Endothelial cell (in vitro differentiated cells): ENCODE measurements at places on chromosomes 2 and 18. TPM values are rescaled to one million over a fixed set of nuclear protein-coding genes. Genes with fewer than 3 reads are reported as not detected.

DNA sequence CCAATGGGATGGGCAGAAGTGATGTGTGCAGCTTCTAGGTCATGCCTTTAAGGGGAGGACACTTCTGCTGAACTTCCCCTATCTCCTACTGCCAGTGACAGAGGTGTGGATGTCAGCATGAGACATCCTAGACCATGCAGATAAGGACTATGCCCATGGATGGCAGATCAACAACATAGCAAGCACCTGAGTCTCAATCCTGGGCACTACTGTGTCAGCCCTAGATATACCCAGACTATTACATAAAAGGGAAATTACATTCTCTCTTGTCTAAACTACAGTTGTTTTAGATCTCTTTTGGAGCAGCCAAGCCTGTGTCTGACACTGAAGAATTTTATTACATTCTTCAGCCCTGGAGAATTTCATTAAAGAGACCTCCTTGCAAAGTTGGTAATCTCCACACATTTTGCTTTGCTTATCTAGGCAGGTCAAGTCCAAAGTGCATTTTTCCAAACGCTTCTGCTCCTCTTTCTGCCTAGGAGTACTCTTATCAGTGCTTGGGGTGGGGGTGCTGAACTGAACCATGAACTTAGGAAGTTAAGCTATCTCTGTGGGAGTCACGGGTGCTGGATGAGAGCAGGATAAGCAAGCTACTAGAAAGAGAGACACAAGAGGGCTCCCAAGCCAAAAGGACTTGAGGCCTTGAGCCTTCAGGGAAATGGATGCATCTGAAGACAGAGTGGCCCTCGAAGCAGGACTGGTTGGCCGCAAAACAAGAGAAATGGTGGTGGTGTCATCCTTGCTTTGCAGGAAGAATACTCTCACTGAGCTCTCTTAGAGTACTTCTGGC is 95.2 kb upstream of the SPRED2 start:
- no peak overlapping the region for H3K4me3 ChIP-seq
- H3K27me3 ChIP-seq, result no peaks in the 10 kb centered on the region
- no peak overlapping the region for H3K27ac ChIP-seq
- H3K36me3 ChIP-seq, result no peaks in the 10 kb centered on the region
- no peak for DNase-seq
- H3K4me1 ChIP-seq, result peaks cover 2% of the 10 kb centered on the region

- H3K4me1 ChIP-seq, result no peaks in the 10 kb centered on the region
- no peak for DNase-seq
- H3K27me3 ChIP-seq, result peaks cover 2% of the 10 kb centered on the region
- no peaks in the 10 kb centered on the region for H3K36me3 ChIP-seq
- H3K27ac ChIP-seq, result no peak overlapping the region
Observed at GRCh38 chr18:28019425-28020108, 157.4 kb downstream of the CDH2 start.

DNA sequence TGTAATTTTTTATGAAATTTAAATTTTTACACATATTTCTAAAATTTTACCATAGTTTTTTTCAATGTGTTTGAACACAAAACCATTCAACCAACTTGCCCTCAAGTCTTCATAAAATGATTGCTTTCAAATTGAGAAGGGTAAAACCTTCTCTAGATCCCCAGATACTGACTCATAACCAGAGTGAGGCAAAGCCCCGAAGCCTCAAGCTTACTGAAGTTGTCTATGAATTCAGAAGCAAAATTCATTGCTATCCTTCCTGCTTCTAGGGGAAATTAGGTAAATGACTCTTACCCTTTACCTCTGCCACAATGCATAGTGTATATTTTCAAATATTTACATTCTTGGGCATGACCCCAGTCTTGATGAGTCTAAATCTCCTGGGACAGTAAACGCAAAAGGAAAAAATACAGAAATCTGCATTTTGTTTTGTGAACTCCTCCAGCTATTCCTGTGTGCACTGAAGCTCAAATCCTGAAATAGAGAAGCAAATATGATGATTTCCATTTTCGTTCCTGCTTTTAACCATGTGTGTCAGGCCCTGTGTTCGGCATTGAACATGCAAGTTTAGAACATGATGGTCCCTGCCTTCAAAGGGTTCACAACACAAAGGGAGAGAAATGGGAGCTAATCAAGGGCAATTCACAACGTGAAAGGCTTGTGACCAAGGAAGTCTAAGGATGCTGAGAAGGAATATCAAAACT is 246.3 kb downstream of the SUCLG1 start:
- H3K27me3 ChIP-seq, result peaks cover 3% of the 10 kb centered on the region
- no peaks in the 10 kb centered on the region for H3K36me3 ChIP-seq
- H3K4me1 ChIP-seq, result peaks cover 4% of the 10 kb centered on the region

DNA sequence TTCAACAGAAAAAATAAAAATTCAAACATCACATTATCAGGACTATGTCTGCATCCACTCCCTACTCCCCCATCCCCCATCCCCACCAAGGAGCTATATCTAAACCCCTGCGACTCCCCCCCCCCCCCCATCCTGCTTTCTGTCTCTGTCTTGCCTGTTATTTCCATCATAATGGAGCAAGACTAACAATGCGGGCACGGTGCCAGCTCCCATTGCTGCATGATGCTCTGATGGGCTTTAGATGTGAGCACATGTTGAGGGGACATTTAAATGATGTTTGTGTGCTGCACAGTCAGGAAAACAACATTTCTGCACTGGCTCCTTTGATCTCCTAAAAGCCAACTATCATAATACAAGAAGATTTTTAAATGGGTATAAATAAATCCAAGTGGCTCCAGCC is 644.2 kb upstream of the SETBP1 start:
- H3K4me3 ChIP-seq, result no peak overlapping the region
- no peaks in the 10 kb centered on the region for H3K36me3 ChIP-seq
- H3K27me3 ChIP-seq, result no peaks in the 10 kb centered on the region
- H3K27ac ChIP-seq, result no peak overlapping the region

DNA sequence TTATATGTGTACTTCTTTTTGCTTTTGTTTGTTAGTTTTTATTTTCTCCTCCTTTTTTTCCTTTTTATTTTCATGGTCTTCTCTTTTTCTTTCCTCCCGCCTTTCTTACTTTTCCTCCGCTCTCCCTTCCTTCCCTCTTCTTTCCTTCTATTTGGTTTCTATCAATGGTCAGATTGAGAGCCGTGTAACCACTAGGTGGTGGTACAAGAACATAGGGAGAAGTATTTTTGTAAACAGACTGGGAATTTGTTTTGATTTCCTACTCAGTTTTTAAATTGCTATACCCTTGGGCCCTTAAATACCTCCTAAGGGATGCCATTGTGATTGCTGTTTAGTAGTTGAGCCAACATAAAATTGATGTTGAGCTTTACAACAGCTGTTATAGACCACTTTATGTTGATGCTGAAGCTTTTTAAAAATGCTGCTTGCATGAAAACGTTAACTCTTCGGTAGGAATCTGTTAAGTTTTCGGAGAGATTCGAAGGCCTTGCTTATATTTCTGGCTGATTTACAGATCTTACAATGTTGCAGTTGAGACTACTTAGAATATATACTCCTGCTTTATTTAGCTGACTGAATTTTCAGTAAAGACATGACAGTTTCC is 124.2 kb downstream of the UBE2E3 start:
- H3K27ac ChIP-seq, result no peak overlapping the region
- H3K4me1 ChIP-seq, result peaks cover 4% of the 10 kb centered on the region
- no peaks in the 10 kb centered on the region for H3K27me3 ChIP-seq
- peak; percentile 15 for DNase-seq

DNA sequence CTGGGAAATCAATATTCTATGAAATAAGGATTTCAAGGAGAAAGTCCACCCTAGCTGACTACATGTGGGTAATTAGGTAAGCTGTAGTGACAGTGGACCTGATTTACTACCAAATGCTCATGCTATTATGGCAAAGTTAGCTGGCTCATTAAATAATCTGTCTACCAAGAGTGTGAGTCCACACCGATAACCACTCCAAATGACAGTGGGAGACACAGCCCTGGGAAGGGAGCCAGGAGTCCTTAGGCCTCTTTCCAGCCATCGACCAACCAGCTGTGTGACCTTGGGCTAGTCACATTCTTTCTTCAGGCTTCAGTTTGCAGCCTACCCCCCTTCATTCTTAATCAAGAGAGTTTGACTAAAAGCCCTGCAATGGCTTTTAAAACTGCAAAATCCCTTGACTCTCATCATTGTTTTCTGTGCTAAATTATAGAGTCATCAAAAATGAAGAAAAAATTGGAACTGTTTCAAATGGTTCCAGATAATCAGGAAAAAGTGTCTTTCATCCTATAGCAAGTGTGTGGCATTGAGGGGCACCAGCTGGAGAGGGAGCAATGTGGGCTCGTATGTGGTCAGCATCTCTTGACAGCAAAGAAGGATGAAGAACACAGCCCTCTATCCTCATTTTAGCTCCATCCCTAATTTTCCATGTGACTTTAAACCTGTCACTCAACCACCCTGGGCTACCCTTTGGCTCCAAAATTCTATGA is 45.6 kb upstream of the SLC14A2 start:
- peaks cover 8% of the 10 kb centered on the region for H3K27me3 ChIP-seq
- DNase-seq, result no peak
- H3K4me3 ChIP-seq, result no peak overlapping the region
- no peak overlapping the region for H3K27ac ChIP-seq
- H3K4me1 ChIP-seq, result no peaks in the 10 kb centered on the region

- no peaks in the 10 kb centered on the region for H3K36me3 ChIP-seq
- H3K27ac ChIP-seq, result no peak overlapping the region
- H3K27me3 ChIP-seq, result peaks cover 8% of the 10 kb centered on the region
Observed at GRCh38 chr2:240250985-240251847, 110.8 kb upstream of the OTOS start.

GRCh38 chr2:30421026-30421603 is 25.9 kb upstream of the LCLAT1 start:
- H3K4me3 ChIP-seq, result no peak overlapping the region
- H3K36me3 ChIP-seq, result no peaks in the 10 kb centered on the region
- no peak for DNase-seq
- H3K27me3 ChIP-seq, result peaks cover 2% of the 10 kb centered on the region
- H3K27ac ChIP-seq, result no peak overlapping the region

DNA sequence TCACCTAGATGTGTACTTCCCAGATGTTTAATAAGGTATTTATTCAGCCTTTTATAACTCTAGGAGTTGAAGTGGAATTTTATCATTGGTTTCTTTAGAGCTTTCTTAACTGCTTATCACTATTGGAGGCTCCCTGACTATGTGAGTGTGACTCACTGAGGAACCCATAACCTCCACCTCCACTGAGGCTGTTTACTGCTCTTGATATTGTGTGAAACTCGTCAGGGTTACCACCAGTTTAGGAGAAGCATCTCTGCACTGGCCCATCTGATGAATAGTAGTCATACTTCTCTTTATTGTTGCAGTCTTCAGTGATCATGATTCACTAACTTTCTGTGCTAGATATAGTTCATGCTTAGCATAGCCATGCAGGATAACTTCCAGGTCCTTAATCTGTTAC is 79.6 kb upstream of the UBXN4 start:
- no peak overlapping the region for H3K4me3 ChIP-seq
- no peak for DNase-seq
- no peaks in the 10 kb centered on the region for H3K27me3 ChIP-seq
- no peak overlapping the region for H3K27ac ChIP-seq
- H3K36me3 ChIP-seq, result no peaks in the 10 kb centered on the region
- peaks cover 10% of the 10 kb centered on the region for H3K4me1 ChIP-seq

- no peak for DNase-seq
- H3K4me3 ChIP-seq, result no peak overlapping the region
- no peak overlapping the region for H3K27ac ChIP-seq
- H3K4me1 ChIP-seq, result no peaks in the 10 kb centered on the region
- H3K36me3 ChIP-seq, result no peaks in the 10 kb centered on the region
- H3K27me3 ChIP-seq, result peaks cover 3% of the 10 kb centered on the region
Observed at GRCh38 chr2:230614040-230614439, 98.6 kb upstream of the CAB39 start.

DNA sequence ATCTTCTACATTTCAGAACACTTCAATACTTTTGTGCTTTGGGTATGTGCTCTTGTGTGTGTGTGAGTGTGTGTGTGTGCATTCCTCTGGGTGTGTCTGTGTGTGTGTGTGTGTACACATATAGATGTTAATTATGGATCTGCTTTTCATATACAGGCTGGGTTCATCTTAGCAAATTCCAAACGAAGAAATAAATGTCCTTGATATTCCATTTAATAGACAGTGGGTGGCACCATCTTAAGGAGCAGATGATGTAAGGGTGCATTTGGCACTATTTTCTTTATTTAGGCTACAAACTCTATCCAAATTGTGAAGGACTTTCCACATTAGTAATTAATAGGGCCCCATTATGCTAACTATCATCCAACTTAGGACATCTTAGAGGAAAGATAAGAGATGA is 425.8 kb upstream of the POU3F3 start:
- H3K27ac ChIP-seq, result no peak overlapping the region
- H3K36me3 ChIP-seq, result no peaks in the 10 kb centered on the region
- H3K27me3 ChIP-seq, result no peaks in the 10 kb centered on the region
- DNase-seq, result no peak
- peaks cover 11% of the 10 kb centered on the region for H3K4me1 ChIP-seq

GRCh38 chr2:10407841-10408648 is 40.1 kb downstream of the ODC1 start:
- peak overlapping the region; percentile 91 for H3K27ac ChIP-seq
- H3K36me3 ChIP-seq, result peaks cover 3% of the 10 kb centered on the region
- H3K4me1 ChIP-seq, result peaks cover 52% of the 10 kb centered on the region

- no peaks in the 10 kb centered on the region for H3K36me3 ChIP-seq
- no peak overlapping the region for H3K4me3 ChIP-seq
- no peaks in the 10 kb centered on the region for H3K4me1 ChIP-seq
Observed at GRCh38 chr2:83915381-83915780, 543.7 kb downstream of the SUCLG1 start.

DNA sequence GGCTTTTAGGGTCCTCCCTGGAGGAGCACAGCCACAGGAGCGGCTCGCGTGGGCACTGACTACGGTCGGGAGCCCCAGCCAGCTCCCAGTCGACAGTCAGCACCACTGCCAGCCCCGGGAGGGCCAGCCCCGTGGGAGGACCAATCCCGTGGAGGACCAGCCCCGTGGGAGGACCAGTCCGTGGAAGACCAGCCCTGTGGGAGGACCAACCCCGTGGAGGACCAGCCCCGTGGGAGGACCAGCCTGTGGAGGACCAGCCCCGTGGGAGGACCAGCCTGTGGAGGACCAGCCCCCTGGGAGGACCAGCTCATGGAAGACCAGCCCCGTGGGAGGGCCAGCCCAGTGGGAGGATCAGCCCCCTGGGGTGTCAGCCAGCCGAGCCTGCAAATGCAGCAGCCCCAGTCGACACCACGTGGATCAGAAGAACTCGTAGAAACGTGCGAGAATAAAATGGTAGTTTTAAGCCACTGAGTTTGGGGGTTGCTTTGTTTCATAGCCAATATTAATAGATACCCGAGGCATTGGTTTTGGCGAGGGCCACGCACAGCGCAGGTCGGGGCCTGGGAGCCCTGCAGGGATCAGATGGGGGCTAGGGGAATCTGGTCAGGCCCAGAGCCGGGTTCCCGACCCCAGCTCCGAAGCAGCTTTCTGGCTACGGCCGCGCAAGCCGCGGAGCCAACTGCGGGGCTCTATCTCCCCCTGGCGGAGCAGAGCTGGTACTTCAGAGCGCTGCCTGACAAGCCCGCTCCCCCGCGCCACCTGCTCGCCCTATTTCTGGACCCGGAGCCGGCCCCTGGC is 73.0 kb downstream of the TEX51 start:
- peaks cover 5% of the 10 kb centered on the region for H3K4me1 ChIP-seq
- H3K36me3 ChIP-seq, result peaks cover 4% of the 10 kb centered on the region
- no peak overlapping the region for H3K27ac ChIP-seq
- DNase-seq, result peak; percentile 82
- H3K4me3 ChIP-seq, result no peak overlapping the region
- H3K27me3 ChIP-seq, result peaks cover 5% of the 10 kb centered on the region

The ELOA2 gene
- not detected for total RNA-seq

The SERPINB3 gene
- not detected for total RNA-seq

The SPP2 gene
- total RNA-seq, result not detected

The RIF1 gene
- 40.7 TPM for total RNA-seq

The OXER1 gene
- total RNA-seq, result 1.5 TPM

The HNMT gene
- 4.6 TPM for total RNA-seq

The CCDC85A gene
- total RNA-seq, result 16.4 TPM

The FTCDNL1 gene
- 1.0 TPM for total RNA-seq
